ENCODE measurements at places on chromosomes 3 and 15.

DNA sequence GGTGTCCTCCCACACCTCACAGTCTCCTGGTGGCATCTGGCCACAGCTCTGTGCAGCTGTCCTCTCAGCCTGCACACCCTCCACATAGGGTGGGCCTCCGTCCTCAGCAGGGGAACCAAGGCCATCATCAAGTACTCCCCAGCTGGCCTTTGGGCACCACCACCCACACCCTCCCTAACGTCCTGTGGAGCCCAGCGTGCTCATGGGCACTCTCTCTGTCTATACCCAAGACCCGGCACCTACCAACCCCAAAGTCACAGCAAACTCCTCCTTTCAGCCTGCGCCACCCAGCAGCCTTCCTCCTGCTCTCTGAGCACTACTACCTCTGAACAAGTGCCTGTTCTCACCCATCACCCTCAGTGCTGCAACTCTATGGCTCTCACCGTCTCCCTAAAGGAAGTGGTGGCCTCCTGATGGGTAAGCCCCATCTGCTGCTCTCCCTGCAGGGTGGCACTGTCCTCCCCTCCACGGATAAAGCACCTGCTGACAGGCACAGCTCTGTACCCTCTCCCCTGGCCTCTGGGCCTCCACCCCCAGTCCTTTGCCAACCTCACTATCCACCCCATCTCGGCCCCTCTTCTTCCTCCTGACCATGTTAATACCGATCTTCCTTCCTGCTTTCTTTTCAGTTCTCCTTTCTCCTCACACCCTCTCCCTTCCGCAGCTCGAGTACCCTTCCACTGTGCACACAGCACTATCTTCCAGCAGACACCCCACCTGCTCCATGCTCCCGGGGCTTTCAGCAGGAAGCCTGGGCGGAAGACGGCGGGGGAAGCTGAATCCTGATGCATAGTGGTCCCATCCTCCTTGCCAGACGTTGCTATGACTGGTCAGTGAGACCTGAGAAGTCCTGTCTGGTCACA is 31.5 kb downstream of the SLC41A3 start:
- no peak for DNase-seq

DNA sequence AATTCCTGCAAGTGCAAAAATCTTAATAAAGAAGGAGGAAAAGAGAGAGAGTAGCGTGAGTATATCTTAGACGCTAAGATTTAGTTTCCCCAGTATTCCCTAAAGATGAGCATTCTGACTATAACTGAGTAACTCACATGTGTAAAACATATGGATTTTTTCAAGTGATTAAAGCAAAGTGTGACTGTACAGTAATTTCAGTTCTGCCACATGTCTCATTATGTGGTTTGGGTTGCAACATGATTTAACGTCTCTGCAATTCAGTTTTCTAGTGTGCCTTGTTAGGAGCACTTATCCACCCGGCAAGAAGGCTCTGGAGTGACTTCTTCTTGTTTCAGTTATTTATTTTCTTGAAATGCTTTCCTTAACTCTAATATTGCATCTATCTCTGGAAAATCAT is 514.1 kb downstream of the ROBO1 start:
- DNase-seq = no peak

- DNase-seq = no peak
Observed at GRCh38 chr15:30063835-30064546, 18.8 kb upstream of the GOLGA8J start.

- no peak for DNase-seq
Observed at GRCh38 chr3:144109944-144110343, 138.3 kb downstream of the DIPK2A start.

GRCh38 chr15:85607842-85608241 is 186.9 kb downstream of the KLHL25 start:
- DNase-seq = no peak

DNA sequence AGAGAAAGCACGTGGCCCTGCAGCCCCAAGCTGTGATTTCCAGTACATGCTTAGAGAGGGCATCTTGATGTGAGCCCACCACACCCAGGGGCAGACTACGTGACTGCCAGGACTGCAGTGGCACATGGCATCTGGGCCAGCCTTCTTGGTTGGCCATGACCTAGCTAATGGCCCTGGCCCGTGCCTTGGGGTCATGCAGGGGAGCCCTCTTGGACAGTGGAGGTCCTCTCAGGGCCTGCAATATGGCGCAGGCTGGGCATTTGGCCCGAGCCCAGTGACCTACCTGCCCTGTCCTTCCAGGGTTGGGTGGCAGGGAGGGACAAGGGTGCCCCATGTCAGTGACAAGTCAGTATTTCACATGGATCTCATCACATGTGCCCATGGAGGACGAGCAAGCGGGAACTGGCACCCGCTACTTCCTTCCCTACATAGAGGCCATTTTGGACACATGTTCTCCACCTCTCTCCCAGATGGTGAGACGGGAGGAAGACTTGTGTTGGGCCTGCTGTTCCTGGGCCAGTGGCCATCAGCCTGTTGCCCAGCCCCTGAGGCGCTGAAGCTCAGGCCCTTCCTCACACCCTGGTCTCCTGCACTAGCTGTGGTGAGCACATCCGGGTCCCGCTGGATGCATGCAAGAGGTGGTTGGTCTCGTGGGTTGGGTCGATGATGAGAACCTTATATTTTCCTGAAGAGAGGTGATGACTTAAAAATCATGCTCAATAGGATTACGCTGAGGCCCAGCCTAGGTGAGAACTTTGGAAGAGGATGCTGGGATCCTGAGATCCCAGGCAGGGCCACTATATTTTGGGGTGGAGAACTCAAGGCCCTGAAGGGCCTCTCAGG is 195.6 kb downstream of the UBE3A start:
- no peak for DNase-seq

DNA sequence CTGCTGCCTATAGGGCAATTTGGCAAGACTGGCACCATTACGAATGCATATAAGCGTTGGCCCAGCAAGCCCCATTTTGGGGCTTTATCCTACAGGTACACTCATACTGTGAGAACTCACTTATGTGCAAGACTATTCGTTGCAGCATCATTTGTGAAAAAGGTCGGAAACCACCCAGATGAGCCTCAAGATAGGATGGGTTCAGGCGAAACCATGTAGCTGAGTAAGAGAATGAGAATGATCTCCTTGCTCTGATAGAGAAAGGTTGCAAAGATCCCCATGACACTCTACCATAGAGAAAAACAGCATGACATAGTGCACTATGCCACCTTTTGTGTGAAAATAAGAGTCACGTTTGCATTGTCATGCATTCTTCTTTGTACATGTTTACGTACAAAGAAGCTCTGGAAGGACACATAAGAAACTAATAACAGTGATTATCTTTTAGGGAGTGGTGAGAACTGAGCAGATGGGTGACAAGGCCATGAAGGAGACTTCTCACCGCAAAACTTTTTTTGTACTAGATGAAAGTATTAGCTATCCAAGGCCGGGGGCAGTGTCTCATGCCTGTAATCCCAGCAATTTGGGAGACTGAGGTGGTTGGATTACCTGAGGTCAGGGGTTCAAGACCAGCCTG is 50.0 kb downstream of the RHCG start:
- no peak for DNase-seq

- DNase-seq = no peak
Observed at GRCh38 chr3:25386686-25387255, 41.3 kb upstream of the RARB start.

GRCh38 chr3:172709774-172710663 is 848 bp downstream of the NCEH1 start:
- DNase-seq = no peak

DNA sequence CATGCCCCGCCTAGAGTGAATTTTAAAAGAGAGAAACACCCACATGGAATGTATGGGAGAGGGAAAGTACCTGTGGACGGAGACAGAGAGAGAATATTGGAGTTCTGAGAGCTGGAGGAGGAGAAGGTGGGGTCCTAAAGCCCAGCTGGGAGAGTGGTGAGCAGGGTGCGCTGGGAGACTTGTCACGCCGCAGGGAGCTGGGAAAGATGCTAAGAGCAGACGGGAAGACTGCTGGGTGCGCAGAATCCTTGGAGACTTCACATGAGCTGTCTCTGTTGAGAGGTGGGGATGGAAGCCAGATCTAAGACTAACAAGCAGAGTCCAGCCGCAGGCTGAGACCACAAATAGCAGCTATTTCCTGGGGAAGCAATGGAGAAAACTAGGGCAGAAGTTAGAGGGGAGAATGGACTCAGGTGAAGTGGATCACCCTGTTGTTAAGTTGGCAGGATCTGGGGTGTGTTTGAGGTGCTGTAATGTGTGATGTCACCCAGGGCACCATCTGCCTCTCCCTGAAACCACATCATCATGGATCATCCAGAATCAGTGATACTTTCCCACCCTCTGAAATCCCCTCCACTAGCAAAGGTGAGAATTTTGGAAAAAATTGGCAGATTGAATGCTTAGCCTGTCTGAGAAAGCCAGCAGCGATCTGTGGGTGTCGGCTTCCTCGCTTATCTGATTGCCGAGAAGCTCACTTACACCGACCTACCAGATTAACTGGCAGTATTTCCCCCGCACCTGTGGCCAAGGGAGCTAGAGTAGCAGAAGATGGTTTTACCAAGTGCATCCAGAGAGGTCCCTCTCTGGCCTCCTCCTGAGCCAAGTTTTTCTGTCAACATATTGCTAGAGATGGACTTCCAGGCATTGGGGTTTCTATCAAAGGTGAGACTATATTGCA is 174.8 kb upstream of the BHLHE40 start:
- no peak for DNase-seq

GRCh38 chr3:170689296-170689829 is 103.5 kb upstream of the SLC7A14 start:
- no peak for DNase-seq

DNA sequence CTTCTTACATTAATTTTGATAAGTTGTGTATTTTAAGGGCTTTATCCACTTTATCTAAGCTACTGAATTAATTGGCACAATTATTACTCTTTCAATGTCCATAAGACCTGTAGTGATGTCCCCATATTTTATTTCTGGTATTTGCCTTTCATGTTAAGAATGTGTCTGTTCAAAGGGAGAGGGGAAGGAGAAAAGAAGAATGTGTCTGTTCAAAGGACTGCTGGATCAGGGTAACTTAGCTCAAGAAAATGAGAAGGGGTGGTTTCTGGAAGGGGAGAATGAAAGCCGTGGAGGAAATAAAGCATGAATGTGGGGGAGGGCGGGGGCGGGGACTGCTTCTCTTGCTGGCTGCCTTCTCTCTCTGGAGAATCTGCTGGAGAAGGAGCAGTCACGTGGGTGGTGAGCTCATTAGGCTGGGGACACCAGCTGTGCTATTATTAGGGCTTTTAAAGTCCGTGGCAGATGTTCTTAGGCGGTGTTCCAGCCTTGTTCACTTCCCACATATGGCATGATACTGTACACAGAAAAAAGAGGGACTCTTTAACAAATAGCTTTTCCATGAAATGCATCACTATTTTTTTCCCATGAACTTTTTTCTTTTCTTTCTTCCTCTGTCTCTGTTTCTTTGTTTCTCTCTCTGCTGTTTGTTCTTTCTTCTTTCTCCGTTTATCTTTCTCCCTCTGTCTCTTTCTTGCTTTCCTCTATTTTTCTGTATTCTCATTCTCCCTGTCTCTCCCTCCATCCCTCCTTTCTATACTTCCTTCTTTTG is 63.7 kb upstream of the ULK4 start:
- DNase-seq = no peak

DNA sequence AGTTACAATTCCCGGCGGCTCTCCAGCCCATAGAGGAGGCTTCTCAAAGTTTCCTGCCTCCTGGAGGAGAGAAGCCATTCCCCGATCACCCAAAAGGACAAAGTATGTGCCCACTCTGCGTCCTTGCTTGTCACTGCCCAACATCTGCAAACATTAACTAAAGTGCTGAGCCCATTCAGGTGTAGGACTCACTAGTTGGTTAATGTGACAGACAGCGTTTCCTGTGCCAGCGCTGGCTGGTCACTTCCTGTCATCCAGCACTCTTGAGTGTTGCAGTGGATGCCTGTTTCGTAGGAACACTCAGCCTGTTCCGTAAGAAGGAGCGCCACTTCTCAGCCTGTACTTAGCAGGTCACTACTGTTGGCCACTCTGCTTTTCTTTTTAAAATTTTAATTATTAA is 100.3 kb downstream of the APBA2 start:
- DNase-seq = no peak

DNA sequence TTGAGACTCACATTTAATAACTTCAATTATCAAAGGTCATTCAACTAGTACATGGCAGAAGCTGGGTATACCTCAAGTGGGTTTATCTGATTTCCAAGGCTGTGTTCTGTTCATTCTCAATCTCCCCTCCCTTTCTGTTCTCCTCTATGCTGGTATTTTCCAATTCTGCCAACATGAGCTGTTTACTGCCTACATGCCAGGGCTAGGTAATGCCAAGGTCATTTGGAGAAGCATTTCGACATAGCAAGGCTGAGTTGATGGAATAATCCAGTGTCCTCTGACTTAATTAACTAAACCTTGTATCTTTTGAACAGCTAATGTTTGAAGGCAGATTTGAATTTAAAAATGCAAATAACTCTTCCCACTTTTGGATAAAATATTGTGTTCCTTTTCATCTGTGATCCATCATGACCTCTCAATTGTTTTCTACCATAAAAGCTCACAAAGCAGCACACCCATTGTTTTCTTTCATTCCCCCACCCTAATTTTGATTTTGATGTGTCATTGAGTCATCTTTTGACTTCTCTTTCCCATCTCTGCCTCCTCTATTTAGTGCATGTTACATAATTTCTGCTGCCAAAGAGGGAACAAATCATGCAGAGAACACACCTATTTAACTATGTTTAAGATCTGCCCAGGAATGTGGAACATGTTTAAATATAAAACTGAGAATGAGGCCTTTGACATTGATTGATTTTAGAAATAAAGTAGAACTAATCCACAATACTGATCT is 308.8 kb upstream of the NR2E3 start:
- no peak for DNase-seq

GRCh38 chr15:78171864-78172472 is 22.8 kb downstream of the IDH3A start:
- no peak for DNase-seq

DNA sequence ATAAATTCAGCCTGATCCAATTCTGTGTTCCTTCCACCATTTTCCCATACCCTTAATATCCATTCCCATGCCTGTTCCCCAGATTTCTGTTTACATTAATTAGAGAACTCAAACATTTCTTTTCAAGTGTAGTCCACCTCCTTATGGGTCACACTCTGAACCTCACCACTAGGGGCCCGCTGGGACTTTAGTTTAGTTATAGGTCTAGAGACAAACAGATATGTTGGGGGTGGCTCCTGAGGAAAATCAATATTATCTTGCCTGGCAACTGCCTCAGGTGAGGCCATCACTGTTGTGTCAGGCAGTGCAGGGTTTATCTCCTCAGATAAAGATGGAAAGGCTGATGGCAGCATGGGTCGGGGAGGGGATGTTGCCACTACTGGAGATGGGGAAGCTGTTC is 72.8 kb downstream of the CLDN1 start:
- no peak for DNase-seq

DNA sequence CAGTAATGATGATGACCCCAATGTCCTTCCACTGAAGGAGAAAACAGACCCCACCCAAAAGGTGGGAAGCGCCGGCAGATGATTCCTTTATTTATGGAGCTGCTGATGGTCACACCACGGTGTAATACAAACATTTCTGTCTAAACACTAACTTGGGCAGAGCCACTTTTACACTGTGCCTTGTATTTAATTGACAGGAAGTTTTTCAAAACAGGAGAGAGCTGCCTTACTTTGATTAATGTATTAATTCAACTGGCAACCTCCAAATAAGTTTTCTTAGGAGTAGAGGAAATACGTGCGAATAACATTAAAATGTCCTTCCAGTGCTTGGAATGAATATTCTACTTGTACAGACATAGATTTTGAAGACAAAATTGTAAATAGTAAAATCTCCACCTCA is 70.4 kb downstream of the WWTR1 start:
- DNase-seq = no peak
